NCI-H1417 treated with DMSO at 0.1 percent for 48 hours (cell line): ENCODE measurements at places on chromosomes 12 and 14.

DNA sequence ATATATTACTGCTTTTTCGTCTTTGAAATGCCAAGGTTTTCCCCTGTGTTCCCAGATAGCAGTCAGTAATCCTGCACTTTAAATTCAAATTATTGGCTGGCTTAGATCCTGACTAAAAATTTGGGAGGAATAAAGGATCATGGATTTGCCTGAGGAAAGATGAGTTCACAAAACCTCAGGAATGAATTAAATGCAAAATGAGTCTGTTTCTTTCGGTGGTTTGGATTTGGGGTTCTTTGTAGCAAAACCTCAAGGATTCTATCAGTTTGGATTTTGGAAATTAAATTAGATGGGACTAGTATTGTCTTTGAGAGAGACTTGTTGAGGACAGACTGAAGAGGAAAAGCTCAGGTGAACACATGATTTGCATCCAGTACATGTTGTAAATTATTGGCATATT lies 36.1 kb downstream of the PPFIBP1 start:
- no peak for DNase-seq

GRCh38 chr14:100994082-100994481 lies 90.6 kb upstream of the RTL1 start:
- DNase-seq, result no peak

GRCh38 chr14:23376482-23377197 lies at the start of gene CMTM5:
Gene CMTM5, plus strand, starts transcription at chr14:23377046. Its CDS starts 206 bp downstream, at chr14:23377252.
- DNase-seq, result no peak

DNA sequence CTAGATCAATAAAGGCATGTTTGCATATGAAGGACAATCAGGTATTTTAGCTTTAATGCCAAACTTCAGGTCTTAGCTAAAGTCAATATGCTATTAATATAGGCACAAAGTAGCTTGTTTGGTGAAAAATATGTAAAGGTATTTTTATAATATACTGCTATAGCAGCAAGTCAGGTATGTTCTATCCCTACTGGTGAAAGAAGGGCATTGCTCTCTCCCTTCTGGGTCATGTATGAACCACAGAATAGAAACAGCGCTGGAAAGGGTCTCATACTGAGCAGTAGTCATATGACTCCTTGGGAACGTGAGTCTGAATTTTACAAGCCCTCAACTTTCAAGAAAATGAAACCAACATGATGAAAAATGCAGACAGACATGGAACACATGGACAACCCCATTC lies 314.6 kb downstream of the GRIN2B start:
- DNase-seq, result no peak

- no peak for DNase-seq
Measured at GRCh38 chr12:806200-806791, 53.9 kb downstream of the WNK1 start.

GRCh38 chr14:48974994-48975393 lies 611.2 kb downstream of the RPS29 start:
- no peak for DNase-seq

- no peak for DNase-seq
Measured at GRCh38 chr12:80212938-80213645, 113.8 kb downstream of the OTOGL start.
